ENCODE measurements at places on chromosomes 4 and X.
A peak's percentile ranks its signal among the peaks of the same experiment; 100 is the strongest.

DNA sequence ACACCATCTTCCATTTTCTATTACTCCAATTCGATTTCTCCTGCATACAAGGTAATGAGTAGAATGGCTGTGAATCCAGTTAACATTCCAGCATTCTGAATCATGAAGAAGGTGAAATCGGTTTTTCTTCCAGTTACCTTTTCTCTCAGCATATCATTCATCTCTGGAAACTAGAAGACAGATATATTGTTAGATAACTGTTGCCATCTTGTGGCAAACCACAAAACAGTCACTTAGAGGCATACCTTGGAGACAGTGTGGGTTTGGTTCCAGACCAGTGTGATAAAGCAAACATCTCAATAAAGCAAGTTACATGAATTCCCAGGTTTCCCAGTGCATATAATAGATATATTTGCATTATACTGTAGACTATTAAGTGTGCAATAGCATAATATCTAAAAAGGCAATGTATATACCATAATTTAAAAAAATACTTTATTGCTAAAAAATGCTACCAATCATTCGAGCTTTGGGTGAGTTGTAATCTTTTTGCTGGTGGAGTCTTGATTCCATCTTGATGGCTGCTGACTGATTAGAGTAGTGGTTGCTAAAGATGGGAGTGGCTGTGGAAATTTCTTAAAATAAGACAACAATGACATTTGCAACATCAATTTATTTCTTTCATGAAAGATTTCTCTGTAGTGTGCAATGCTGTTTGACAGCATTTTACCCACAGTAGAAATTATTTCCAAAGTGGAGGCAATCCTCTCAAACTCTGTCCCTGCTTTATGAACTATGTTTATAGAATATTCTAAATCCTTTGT, 82.1 kb downstream of the SLC39A8 start:
- no peak for DNase-seq

- no peak for DNase-seq
These were observed 12.4 kb downstream of the CLOCK start for GRCh38 chr4:55534306-55534705.

DNA sequence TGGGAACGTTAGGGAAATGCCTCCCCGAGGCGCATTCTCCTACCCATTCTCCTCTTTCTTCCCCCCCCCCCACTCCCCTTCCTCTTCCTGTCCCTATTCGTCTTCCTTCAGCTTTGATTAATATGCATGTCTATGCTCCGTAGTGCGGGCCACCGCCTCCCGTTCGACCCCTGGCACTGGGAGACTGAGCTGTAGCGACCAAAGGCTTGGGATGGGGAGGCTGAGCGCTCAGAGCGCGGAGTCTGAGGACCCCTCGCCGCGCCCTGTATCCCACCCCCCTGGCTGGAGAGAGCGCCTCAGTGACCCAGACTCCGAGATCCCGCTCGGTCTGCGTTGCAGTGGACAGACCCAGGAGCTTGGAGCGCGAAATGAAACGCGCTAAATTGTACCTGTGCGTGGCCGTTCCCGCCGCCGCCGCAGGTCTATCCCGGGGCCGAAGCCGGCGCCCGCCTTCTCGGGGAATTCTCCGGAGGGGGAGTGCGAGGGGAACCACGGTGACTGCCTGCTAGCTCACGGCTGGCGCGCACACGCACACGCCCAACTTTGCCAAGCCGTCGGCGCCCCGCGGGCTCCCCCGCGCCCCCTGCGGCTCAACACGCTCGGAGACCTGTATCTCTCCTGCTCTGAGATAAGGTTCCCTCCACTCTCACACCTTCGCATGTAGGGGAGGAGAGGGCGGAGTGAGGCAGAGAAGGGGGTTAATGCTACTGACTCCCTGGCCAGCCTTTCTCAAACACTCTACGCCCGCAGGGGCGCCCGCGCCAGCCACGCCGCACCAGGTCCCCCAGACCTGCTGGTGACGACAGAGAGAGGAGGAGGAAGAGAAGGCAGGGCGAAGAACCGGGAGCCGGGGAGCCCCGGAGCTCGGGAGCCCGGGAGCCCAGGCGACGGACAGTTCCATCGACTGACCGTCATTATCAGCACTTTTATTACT, 1.5 kb upstream of the PTCHD1 start:
- DNase-seq: no peak

GRCh38 chrX:49878128-49878833, 1.0 kb upstream of the USP27X start:
- DNase-seq: no peak

DNA sequence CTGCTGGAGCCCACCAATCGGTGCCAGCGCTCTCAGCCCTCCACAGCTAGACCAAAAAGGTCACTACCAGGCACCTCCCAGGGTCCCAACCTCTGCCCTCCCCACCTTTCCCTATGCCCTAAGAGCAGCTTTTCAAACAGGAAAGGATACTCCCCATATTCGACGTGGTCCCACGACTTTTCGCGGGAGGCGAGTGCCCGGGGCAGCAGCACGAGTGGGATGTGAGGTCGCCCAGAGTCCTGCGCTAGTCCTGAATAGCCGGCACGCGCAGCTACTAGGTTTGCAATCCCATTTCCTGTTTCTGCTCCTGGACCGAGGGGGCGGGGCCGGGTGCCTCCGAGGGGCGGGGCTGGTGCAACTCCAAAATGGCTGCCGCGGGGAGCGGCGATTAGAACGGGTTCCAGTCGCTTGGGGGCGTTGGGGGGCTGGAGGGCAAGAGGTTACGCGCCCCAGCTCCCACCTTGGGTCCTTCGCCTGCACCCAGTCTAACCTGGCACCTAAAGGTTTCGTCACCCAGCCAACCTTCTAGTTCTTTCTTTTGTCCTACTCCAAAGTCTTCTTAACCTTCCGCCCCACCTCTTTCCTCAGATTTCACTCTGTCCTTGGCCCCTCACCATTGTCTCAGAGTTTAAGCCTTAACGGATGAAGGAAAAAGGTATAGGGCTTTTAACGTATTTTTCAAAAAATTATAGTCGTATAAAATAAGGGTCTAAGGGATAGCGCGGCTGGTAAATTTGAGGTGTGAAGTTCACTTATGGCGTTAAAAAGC, 85.0 kb upstream of the TENT5D start:
- no peak for DNase-seq

GRCh38 chr4:186300659-186301390, 34.8 kb downstream of the F11 start:
- DNase-seq: no peak

DNA sequence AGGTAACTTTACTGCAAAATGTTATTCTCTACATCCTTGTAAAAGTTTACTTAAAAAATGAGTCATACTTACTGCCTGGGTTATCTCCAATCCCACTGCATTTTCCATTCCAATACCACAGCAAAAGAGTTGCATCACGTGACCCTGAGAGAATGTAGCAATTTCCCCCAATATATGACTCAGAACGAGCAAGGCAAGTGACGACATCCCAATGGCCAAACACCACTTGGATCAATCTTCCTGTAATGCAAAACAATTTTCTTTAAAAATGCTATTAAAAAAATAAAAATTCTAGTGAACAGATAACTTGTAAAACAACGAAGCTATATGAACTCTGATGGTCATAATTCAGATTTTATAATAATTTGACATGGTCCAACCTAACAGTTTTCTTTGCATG, 224.3 kb downstream of the DCLK2 start:
- DNase-seq: no peak

GRCh38 chrX:9189286-9189685, 155.4 kb upstream of the FAM9B start:
- DNase-seq: no peak

DNA sequence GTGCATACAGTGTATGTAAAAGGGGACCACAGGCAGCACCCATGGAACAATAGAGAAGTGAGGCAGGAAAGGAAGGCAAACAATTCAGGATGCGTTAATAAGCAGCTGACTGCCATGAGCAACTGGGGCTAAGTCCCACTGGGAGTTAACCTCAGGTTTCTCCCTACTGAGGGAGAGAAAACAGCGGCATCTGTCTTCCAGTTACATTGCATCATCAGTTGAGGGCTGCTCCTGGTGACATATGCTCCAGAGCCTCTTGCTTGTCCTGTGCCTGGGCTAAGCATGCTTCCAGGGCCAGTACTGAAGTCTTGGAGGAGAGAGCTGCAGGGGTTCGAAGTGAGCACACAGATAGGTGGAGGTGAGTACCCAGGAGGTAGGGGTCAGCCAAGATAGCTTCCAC, 24.3 kb downstream of the RAI2 start:
- DNase-seq: no peak

DNA sequence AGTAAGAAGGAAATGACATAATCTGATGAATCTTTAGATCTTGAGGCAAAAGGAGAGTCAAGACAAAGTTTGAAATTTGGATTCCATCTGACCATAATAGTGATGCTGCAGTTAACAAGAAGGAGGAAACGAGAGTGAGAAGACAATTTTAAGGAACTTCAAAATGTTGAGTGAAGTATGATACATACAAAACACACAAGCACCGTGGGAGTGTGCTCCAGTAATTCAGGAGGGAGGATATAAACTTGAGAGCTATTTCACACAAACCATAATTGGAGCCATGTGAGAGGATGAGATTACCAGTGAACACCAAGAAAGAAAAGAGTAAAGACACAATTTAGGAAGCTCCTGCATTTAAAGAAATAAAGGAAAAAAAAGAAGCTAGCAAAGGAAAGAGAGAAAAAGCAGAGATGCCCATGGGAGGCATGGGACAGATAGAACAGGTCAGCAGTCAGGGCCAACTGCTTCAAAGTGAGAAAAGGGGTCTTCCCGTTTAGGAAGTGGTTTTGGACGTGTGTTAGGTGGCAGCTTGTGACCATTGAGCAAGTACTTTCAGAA, 150.7 kb upstream of the SLC7A11 start:
- DNase-seq: no peak

DNA sequence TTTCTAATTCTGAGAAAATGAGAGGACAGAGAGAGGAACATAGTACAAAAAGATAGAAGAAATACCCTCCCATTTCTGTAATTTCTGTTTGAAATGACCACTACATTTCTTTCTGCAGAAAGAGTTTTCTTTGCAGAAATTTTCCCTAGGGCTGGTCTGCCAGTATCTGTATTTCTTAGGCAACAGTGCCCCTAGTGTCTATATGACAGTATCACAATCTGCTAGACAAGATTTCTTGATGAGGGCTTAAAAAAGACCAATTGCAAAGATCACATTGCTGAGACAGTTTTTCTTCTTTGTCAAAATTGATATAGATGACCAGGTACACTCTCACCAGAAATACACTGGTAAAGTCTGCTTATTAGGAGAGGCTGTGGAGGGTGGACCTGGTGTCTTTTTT, 81.0 kb upstream of the ZDHHC15 start:
- DNase-seq: no peak

- DNase-seq: peak; percentile 45
These were observed 16.4 kb upstream of the RUFY3 start for GRCh38 chr4:70705183-70706043.

GRCh38 chr4:174037049-174037448, 246.4 kb downstream of the FBXO8 start:
- no peak for DNase-seq

- DNase-seq: no peak
These were observed 146.3 kb upstream of the CHRDL1 start for GRCh38 chrX:110941906-110942305.

DNA sequence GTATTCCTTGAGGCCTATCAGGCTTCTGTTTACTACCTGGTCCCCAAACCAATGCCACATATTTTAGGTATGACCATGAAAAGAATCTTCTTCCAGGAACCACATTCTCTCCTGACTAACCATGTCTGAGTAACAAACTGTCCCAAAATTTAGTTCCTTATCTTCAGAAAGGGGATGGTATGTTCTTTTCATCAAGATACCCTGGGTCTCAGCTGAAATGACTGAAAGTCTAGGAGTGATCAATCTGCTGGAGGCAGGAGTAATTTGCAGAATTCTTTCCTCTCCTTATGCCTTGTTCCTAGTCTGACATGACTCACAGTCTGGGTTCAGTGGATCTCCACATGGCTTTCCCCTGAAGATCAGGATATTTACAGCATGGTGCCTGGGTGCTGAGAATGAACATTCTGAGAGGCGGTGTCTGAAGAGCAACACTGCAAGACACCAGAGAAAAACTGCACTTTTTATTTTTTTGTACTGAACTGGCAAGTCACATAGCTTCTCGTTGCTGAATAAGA, 665.5 kb downstream of the TLL1 start:
- no peak for DNase-seq

GRCh38 chr4:155658681-155659064, 8.0 kb upstream of the GUCY1A1 start:
- no peak for DNase-seq

DNA sequence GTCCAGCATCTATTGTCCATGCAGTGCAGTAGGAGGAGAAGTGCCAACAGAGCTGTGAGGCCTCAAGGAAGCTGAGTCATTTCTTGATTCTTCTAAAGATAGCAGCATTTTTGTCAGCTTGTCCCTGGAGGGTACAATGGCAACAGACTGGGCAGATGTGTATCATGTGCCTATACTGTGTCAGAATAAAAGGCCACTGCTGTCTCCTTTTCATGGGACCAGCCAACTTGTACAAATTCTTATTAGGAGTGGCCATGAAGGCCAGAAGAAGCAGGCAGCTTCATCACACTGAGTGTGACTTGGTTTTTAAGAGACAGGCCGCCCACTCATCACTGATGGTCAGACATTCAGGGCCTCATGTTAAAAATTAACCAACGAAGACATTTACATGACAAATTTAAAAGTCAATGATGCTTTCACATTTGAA, 185.0 kb upstream of the FAM241A start:
- no peak for DNase-seq

- no peak for DNase-seq
These were observed 25.9 kb downstream of the ZNF721 start for GRCh38 chr4:472881-473569.

- no peak for DNase-seq
These were observed 61.8 kb upstream of the STOX2 start for GRCh38 chr4:183843248-183843671.

GRCh38 chrX:41837270-41837944, 85.9 kb downstream of the CASK start:
- no peak for DNase-seq

DNA sequence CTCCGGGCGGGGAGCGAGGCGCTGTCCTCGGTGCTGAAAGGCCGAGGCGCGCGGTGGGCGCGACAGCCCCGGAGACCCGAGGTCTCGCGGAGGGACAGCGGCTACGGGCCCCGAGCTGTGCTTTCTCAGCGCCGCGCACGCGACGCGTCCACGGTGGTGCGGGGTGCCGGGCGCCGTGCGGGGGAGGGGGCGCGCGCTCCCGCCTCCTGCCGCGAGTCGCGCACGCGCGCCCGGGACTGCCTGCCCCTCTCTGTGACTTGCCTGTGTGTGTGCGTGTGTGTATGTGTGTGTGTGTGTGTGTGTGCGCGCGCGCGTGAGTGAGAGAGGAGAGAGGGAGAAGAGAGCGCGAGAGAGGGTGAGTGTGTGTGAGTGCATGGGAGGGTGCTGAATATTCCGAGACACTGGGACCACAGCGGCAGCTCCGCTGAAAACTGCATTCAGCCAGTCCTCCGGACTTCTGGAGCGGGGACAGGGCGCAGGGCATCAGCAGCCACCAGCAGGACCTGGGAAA, at the start of gene GRIA2:
Gene GRIA2 (plus strand): TSS at position 358 of the 511 bp plus-strand sequence. CDS start 315 bp downstream, outside the sequence.
- peak; percentile 85 for DNase-seq

GRCh38 chr4:183030309-183030708, 68.7 kb upstream of the WWC2 start:
- DNase-seq: no peak

All from hypothalamus (tissue), 51 donors.